Stimulated activated effector memory CD8-positive, alpha-beta T cell treated with anti-CD3 and anti-CD28 coated beads, Interleukin-12 subunit alpha, Interleukin-12 subunit beta, amount 100 ng/mL, for 72 hours (primary cell): ENCODE measurements at places on chromosomes 7 and 10.

DNA sequence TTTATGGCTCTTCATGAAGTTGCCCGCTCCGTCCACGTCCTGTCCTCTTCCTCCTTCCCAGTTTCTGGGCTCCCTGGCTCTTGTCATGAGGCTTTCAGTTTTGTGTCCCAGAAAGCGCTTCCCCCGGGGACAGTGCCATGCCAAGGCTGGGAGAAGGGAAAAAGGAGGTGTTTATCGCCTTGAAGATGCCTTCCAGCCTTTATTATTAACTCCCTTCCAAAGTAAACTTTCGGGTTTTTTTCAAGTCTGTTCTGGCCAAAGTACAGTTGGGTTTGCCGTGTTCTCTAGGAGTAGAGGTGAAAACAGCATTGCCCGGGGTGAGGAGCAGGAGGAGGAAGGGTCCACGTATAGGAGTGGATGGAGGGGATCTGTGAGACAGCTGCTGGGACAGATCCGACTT, 117.2 kb downstream of the CUX1 start:
- DNase-seq = no peak

DNA sequence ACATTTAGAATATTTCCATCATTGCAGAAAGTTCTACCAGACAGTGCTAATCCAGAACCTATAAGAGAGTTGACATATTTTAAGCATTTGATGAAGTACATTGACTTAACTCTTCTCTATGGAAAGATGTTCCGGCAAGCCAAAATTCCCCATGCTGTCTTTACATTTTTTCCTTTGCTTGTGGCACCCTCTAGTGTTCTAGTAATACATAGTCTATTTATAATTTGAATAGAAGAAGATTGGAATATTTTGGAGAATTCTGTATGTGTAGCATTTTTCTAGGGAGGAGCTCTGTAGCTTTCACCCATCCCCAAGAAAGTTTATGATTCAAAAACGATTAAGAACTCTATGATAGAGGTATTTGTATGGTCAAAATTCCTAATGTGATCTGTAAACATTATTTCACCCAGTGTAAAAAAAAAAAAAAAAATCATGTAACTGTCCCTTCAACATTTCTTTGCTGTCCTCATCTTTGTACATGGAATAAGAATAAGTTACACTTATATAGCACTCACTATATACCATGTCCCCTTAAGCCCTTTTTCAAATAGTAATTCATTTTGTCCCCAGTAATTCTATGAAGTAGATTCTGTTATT, 33.2 kb downstream of the NRF1 start:
- DNase-seq = no peak

- no peak for DNase-seq
Measured at GRCh38 chr7:41992881-41993867, 243.8 kb downstream of the GLI3 start.

GRCh38 chr10:125037145-125037877, 95.4 kb downstream of the ZRANB1 start:
- no peak for DNase-seq

DNA sequence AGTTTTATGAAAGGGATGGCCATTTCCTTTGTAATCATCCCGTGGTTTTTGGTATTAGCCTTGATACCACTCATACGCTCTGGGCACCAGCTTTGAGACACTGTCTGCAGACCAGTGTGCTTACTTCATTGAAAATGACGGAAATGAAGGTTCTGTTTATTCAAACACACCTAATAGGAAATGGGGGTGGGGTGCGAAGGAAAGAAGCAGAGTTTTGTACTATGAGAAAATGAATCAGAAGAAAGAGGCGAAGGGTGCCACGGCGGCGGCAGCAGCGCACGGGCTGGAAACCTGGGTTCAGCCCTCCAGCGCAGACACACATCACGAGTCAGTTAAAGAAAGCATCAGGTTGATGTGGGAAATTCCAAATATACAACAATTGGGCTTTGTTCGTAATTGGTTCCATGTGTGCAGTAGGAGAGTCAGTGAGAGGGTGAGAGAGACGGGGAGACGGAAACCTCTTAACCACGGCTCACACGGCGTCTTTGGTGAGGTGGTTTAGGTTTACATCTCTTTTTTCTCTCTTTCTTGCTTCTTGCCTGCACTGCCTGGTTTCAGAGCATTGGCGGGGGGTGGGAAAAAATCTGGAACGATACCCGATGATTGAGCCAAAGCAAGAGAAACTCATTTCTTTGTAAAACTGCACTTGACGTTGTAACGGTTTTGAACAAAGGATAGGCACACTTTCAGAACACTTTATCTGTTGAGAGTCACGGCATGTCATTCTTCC, 321.2 kb downstream of the FRMD4A start:
- peak; percentile 71 for DNase-seq

- DNase-seq = no peak
Measured at GRCh38 chr10:95388539-95388938, 97.7 kb upstream of the PDLIM1 start.

- no peak for DNase-seq
Measured at GRCh38 chr10:79593377-79593776, 17.4 kb upstream of the SFTPA1 start.

DNA sequence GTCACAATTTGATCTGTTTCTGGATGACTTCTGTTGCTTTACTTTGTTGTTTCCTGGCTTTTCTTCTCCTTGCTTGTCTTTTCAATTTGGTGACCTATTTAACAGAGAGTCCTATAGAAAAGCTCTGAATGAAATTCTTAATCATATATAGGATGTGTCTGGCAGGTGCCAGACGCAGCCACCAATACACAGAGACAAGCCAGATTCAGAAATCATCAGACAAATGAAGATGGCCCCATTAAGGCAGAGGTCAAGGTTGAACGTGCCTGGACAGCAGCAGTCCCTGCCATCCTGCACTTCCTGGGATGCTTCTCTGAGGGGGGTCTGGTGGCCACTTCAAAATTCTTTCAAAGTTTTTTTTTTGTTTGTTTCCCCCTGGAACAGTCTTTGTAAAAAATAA, 846.7 kb upstream of the COBL start:
- DNase-seq = no peak

- no peak for DNase-seq
Measured at GRCh38 chr7:34016876-34017275, 111.5 kb downstream of the BMPER start.

- no peak for DNase-seq
Measured at GRCh38 chr10:69756279-69756678, 45.4 kb upstream of the COL13A1 start.

DNA sequence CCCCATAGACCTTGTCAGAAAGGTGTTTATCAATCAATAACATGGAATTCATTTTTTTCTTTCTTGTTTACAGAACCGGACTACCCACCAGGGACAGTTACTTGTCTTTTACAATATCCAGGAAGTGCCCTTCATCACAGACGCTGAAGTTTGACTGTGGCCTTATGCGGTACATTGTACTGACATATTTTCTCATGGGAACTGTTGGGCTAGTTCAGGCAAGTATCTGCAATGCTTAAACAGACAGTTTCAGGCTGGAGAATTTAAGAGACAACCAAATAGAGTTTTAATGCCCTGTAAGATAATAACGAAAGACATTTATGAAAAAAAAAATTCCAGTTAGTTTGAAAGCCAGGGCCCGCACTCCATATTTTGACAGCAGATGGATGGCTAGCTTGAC, 246.4 kb downstream of the GATA3 start:
- no peak for DNase-seq

DNA sequence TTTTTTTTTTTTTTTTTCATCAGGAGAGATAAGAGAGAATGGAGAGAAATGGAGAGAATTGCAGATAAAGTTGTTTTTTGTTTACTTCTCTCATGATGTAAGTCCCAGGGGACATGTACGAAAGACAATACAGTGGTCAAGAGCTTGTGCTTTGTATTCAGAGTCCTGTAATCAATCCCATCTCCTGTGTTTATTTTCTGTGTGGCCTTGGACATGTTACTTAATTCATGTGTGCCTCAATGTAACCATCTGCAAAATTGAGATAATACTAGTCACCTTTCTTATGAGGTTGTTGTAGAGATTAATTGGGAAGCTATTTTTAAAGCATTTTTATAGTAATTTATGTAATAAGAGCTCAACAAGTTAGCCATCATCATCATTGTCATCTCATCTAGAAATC, 117.5 kb downstream of the CDK14 start:
- DNase-seq = no peak

GRCh38 chr7:158280448-158281144, 307.0 kb downstream of the PTPRN2 start:
- DNase-seq = no peak

- DNase-seq = no peak
Measured at GRCh38 chr10:43942096-43942850, 293.6 kb upstream of the ZNF32 start.

- no peak for DNase-seq
Measured at GRCh38 chr7:37421861-37422500, 26.7 kb downstream of the ELMO1 start.

DNA sequence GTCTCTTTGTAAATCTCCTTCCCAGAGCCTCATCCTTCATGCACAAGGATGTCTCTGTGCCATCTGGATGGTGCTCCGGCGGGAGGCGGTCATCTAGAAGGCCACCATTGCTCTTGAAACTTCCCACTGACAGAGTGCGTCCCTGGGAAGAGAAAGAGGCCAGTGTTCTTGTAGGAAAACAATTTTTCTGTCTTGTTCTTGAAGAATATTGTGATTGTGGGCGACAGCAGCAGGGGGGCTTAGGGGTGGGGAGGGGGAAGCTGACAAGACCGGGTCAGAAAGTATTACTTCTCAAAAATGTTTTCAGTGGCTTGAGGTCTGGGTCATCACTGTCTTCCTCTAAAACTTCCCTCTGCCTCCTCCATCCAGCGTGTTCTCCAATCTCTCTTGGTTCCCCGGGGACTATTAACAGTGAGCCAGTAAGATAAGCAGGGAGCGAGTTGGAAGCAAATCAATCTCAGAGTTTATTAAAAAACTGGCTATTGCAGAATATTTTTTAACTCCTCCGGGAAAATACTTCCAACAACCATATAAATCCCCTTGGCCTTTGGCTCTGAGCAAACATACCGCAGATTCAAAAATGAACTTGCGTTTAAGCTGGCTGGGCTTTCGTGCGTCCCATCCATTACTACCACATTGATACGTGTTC, 597.8 kb upstream of the MGMT start:
- no peak for DNase-seq

GRCh38 chr10:67242528-67242927, 316.7 kb downstream of the LRRTM3 start:
- DNase-seq = no peak

- DNase-seq = peak; percentile 70
Measured at GRCh38 chr10:31929261-31930022, 811 bp upstream of the ARHGAP12 start.

DNA sequence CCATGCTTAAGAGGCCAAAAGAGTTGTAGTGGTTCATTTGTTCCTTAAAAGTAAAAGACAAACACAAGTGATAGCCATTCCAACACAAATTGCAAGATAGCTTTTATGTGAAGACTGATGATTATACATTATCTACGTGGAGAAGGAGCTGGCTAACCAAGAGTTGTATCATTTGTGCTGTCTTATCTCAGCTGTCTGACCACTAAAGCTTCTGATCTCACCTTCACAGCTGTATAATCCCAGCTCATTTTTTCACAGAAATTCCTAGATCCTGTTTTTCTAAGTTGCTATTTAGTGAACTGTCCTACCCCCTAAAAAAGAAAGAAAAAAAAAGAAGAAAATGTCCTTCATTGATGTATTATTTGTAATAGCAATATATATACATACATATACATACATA, 9.8 kb downstream of the USP6NL start:
- DNase-seq = no peak

DNA sequence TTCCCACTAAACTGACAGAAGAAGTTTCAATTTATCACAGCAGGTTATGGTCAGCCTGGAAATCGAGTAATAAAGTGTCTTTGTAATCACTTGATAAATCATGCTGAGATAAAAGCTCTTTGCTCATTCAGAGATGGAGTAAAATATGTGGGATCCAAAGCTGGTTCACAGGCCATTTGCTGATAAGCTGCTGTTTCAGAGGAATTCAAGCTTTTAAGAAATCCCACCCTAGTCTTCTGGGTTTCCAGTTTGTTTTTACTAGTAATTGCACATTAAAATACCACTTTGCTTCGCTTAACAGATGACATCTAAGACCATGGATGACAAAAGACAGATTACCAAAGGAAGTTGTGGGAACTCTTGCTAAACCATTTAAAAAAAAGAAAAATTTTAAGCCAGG, 37.4 kb upstream of the CDK6 start:
- DNase-seq = no peak

DNA sequence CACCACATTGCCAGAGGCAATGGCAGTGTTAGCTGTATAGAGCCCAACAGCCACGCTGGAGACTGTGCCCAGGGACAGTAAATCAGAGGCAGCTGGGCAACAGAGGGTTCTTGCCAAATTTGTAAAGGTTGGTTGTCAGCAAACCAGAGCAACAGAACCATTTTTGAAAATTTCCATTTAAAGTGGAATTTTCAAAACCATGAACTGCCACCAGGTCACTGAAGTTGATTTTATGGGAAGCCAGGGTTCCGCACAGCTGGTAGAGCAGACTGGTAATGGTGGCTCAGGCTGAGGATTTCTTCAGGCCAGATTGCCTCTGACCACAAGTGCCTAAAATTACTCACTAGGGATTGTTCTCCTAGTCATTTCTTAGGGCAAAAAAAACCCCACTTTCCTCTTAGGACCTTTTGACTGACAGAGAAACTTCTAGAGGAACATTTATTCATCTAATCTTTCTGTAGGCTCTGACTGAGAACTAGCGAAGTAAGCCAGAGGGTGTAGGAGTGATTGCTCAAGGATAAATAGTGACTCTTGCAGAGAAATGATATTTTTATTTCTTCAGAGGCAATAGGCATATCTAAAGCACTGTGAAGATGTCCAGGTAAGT, 342.4 kb downstream of the BBS9 start:
- no peak for DNase-seq

DNA sequence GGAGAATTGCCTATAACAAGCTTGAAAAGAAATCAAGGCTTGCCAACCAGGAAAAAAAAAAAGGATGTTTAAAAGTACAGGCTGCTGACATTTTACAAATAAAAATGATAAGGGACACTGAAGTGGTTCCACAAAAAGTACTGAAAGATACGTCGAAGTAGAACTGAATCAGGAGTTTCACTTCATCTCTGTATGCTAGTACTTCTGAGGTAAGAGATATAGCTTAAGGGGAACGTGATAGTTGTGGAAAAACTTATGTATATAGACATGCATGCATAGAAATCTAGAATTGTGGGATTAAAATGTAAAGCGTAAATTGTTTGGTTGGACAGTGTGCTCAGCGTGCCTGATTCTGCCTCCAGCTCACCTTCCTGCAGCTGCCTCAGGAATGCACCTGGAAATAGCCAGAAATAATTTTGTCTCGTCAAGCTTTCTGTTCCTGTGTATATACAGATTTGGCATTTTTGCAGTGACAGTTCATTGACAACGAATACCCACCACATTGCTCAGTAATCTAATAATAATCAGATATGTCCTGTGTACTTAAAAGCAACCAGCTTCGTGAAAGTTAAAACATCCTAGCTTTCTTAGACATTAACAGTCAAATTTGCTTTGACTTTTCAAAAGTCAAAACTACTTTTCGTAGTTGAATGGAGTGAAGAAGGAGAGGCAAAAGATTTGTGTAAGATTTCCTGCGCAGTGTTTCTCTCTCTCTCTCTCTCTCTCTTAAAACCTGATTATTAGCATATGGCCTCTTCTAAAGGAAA, 1.4 kb downstream of the SOSTDC1 start:
- DNase-seq = no peak
